ENCODE measurements at places on chromosomes 13 and 19.

DNA sequence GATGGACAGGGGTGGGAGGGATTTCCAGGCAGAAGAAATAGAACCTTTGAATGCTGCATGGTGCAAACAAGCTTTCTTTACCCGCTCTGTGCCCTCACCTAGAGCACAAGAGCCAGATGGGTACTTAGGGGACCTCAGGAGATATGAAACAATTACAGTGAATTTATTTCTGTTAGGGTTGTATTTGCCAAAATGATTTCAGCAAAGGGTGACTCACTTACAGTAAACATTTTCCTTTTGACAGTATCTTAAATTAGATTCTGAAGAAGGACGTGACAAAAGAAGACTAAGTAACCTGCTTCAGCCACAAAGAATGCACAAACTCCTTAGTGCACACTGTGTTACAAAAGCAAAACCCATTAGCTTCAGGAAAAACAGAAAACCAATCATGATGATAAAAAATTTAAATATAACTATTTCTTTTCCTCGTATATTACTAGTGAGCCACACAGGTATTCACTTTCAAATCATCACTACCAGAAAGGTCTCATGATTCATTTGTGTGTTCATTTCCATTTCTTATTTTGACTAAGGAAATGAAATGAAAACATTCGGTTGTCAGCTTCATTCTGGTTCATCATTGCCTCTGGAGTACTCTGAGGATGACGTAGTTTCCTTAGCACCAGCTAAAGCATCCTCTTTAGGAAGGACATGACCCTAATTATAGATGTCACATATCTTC, 158.8 kb downstream of the NHLRC3 start:
- no peak for DNase-seq

DNA sequence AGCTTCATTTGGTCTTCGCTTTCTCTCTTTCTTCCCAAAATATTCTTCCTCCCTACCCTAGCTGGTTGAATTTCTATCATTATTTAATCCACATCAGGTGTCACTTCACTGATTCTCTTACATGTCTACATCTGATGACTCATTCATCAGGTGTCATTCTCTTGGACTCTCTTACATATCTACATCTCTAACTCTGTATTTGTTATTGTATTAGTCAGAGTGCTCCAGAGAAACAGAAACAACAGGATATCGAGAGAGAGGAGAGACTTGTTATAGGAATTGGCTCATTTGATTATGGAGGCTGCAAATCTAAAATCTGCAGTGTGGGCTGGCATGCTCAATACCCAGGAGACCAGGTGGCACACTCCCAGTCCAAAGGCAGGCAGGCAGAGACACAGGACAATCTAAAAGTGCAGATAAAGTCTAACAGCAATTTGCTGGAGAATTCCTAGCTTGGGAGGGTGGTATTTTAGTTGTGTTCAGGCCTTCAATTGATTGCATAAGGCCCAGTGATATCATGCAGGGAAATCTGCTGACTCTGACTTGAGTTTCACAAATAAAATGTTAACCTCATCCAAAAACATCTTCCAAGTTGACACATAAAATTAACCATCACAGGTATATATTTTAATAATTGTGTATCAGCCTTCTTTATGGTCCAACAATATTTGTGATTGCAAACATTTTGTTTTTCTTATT, 541.4 kb upstream of the SLITRK5 start:
- no peak for DNase-seq

- DNase-seq: no peak
Measured at GRCh38 chr19:6707011-6707657, 13.3 kb downstream of the C3 start.

GRCh38 chr13:44934724-44935123, 54.5 kb downstream of the NUFIP1 start:
- no peak for DNase-seq

DNA sequence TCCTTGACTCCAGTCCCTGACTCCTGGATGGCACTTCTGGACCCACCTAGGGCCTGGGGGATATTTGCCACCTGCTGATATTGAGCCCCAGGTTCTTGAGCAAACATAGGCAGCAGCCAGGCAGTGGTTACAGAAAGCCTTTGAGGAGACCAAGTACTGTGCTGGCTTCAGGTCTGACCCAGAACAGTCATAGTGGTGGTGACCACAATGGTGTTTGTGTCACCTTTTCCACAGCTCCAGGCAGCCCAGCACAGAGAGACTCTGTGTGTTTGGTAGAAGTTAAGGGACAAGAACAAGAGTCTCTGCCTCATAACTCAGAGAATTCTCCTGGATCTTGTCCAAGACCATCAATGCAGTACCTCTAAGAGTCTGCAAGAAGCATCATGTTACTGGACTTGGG, 14.6 kb upstream of the CLC start:
- no peak for DNase-seq

- no peak for DNase-seq
Measured at GRCh38 chr13:99640260-99640659, 139.0 kb downstream of the TM9SF2 start.

Measured in effector CD8-positive, alpha-beta T cell (primary cell).